Activated CD4-positive, alpha-beta T cell treated with anti-CD3 and anti-CD28 coated beads, Interleukin-2, amount 10 ng/mL, durations not matched to agents 24 days and 14 days (primary cell): ENCODE measurements at places on chromosomes 7 and 10.
A peak's percentile ranks its signal among the peaks of the same experiment; 100 is the strongest.

DNA sequence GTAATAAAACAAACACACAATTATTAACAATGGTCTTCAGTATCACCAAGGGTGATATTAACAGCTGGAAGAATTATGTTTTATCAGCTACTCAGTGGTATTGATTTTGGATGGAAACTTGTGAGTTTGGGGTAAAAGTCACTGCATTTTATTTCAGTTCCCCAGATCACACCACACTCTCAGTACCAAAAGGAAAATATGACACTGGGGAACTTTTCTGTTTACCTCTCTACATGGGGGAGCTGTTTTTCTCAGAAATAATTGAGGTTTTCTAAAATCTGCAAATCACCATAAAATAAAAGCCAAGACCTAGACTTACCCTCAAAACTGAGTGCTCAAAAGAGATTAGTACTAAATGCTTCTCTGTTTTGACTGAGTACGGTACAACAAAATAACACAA is 98.6 kb upstream of the FEZF1 start:
- DNase-seq: no peak

DNA sequence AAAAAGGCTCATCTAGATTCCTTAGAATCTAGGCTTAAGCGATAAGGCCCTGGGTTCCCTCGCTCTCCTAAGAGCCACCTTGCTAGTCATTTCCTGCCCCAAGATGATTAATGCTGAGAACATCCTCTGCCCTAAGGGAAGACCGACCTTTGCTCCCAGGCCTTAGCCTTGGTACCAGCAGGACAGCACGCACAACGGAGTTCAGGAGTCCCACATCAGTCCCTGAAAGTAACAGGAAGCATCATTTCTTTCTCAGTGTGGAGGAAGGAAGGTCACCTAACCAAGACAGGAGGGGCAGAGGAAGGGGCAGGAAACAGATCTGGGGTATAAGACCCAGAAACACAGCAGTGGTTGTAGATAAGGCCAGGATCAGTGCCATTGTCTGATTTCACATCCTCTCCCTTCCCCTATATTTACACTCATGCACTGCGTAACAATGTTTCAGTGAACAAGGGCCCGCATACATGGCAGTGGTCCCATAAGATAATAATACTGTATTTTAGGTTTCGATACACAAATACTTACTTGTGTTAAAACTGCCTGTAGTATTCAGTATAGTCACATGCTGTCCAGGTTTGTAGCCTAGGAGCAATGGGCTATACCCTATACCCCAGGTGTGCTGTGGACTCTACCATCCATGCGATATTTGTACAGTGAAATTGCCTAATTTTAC is 8.1 kb upstream of the FAM107B start:
- peak; percentile 57 for DNase-seq

GRCh38 chr10:112797855-112798254 is 152.2 kb upstream of the TCF7L2 start:
- DNase-seq: no peak

- no peak for DNase-seq
Observed at GRCh38 chr10:97494151-97494550, 4.1 kb downstream of the MMS19 start.

- no peak for DNase-seq
Observed at GRCh38 chr7:84914598-84914997, 272.3 kb downstream of the SEMA3D start.

GRCh38 chr7:9030976-9031375 is 597.6 kb downstream of the NXPH1 start:
- DNase-seq: no peak

DNA sequence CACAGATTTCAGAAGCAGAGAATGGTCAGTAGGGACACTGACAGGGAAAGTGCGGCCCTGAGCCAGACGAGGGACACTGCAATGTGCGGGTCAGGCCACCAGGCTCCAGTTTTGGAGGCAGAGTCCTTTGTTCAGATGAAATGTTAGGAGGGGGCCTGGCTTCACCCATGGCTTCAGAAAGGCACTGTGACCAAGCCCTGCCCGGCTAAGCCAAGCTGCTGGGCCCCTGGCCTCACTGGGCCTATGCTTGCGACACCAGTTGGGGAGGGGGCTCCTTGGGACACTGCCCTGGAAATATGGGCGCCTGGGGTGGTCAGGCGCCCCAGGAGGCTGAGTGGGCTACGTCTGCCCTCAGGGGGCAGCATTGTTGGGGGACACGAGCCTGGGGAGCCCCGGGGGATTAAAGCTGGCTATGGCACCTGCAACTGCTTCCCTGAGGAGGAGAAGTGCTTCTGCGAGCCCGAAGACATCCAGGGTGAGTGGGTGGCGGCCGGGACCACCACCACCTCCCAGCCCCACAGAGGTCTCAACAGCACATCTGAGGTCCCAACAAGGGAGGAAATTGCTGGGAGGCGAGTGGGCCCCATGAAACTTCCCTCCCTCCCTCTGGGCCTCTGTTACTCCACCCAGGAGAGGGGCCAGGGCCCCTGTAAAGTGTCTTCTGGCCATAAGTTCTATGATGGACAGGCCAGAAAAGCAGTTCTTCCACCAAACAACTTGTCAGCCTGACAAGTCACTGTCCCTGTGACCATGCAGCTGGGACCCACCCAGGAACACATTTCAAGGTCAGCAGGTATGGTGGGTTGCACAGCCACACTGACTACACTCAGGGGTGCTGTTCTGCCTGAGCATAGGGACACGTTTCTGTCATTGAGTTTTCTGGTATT is 24.8 kb upstream of the CSGALNACT2 start:
- no peak for DNase-seq

GRCh38 chr10:121411004-121411403 is 187.2 kb downstream of the FGFR2 start:
- no peak for DNase-seq

GRCh38 chr7:100367251-100367620 is 6.1 kb upstream of the PILRA start:
- DNase-seq: no peak

- no peak for DNase-seq
Observed at GRCh38 chr7:124366118-124366517, 333.3 kb upstream of the TMEM229A start.

DNA sequence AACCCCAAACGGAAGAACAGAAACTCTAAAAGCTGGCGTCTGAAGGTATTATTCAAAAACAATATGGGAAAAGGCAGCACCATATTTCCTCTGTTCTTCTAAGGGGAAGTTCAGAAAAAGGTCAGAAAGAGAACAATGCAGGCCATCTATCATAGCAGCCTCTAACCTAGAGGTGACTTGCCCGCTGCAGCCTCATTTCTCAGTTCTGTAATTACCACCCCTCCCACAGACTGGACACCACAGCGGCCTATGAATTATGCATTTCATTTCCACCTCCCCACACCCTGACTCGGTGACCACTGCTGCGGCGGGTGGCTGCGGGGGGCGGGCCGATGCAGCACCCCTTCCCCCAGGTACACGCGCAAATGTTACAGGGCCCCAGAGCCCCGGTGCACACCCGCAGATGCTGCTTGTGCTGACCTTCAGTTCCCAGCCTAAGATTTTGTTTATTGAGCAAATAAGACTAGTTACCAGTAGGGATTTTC is 125.5 kb downstream of the CLEC2L start:
- no peak for DNase-seq

- DNase-seq: no peak
Observed at GRCh38 chr7:98266840-98267239, 14.6 kb upstream of the BRI3 start.

DNA sequence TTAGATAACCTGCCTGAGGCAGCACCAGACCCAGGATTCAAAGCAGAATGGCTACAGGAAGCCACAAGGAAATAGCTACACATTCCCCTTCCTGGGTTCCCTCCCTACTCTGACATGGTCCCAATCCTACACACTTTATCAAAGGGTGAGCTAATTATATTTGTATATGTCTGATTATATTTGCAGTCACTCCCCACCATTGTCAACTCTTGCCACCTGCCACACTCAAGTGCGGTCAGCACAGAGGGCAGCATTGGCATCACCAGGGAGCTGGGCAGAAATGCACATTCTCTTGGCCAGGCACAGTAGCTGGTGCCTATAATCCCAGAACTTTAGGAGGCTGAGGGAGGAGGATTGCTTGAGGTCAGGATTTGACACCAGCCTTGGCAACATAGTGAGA is 114.1 kb upstream of the PDLIM1 start:
- no peak for DNase-seq

- peak; percentile 45 for DNase-seq
Observed at GRCh38 chr10:99850021-99850766, 67.8 kb downstream of the ABCC2 start.

DNA sequence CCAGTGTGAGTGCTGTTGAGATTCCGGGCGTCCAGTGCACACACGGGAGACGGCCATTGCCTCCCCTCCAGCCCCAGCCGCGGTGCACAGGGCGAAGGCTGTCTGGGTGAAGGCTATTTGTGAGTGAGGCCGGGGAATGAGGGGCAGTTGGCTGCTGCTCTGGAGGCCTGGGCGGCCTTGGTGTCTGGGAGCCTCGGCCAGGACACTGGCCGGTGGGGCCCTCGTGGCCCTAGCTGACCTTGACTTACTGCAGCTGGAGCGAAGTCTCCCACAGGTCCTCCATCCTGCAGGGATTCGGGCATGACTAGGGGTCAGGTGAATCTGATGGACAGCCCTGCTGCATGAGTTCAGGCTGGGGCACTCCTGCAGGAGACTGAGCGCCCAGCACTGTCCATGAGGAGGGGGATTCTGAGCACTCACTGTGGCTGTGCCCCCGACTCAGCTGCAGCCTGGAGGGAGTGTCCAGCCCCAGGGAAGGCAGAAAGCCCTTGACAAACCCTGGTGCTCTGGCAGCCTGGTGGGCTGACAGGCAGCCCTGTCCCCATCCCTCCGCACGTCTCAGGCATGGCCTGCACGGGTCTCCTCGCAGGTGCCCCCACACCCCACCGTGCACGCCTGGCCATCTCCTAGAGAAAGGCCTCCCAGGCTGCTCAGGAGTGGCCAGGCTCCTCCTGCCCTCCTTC is 52.7 kb upstream of the FAM20C start:
- DNase-seq: no peak

DNA sequence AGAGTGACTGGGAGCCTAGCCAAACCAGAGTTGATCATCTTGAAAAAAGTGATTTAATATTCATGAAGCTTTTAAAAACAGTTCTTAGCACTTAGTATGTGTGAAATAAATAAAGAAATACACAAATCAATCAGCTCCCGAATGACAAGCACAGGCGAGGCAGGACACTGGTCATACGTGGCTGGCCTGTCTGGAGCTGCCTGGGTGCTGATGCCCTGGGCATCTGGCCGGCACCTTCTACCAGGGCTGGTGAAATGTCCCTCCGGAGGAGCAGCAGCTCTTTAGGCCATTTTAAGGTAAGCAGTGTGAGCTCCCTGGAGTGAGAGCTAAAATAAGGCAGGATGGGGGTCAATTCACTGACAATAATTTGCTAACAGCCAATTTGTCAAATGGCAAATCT is 23.7 kb downstream of the IL15RA start:
- DNase-seq: no peak
